ENCODE measurements at places on chromosomes 4 and X.

DNA sequence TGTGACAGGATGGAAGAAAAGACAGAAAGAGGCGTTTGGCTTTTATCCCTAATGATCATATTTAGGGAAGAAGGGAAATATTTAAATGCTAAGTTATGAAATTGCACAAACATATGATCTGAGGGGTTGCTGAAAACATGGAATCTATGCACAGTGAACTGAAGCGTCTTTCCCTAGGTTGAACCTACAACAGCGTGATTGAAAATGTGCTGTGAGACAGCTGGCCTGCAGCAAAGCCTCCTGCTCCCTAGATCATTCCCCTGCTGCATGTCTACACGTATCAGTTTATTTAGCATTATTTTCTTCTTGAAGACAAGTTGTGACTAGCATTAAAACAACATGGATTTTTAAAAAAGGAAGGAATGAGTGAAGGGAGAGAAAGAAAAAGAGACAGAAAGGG lies 272.5 kb upstream of the TRAM1L1 start:
- DNase-seq, result no peak

GRCh38 chrX:13013363-13014110 lies 30.9 kb downstream of the FAM9C start:
- peak; percentile 40 for DNase-seq

- no peak for DNase-seq
Measured at GRCh38 chr4:13912966-13913365, 285.4 kb upstream of the BOD1L1 start.

GRCh38 chr4:77025643-77026321 lies 50.0 kb downstream of the CCNI start:
- DNase-seq, result no peak

DNA sequence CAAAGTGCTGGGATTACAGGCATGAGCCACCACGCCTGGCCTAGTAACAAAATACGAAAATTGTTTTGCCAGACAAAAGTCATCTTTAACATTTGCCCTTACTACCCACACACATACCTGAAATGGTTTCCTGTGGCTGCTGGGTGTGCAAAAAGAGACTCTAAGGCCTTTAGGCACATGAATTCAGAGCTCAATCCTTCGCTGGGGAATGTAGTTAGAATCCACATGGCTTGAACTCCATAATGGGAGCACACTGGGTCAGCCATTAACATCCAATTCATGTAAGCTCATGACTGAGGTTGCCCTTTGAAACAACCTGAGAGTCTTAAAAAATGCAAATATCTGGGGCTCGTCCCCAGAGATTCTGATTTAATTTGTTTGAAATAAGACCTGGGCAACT lies 87.8 kb downstream of the HPGD start:
- DNase-seq, result no peak

- no peak for DNase-seq
Measured at GRCh38 chr4:26105337-26105736, 191.3 kb downstream of the SMIM20 start.

All from A549 (cell line).